ENCODE measurements at places on chromosomes 16 and 17.

GRCh38 chr16:89720551-89720812 lies 216 bp downstream of the VPS9D1 start:
- DNase-seq, result no peak

- DNase-seq, result no peak
These were observed 26.9 kb upstream of the COX10 start for GRCh38 chr17:14042411-14042810.

DNA sequence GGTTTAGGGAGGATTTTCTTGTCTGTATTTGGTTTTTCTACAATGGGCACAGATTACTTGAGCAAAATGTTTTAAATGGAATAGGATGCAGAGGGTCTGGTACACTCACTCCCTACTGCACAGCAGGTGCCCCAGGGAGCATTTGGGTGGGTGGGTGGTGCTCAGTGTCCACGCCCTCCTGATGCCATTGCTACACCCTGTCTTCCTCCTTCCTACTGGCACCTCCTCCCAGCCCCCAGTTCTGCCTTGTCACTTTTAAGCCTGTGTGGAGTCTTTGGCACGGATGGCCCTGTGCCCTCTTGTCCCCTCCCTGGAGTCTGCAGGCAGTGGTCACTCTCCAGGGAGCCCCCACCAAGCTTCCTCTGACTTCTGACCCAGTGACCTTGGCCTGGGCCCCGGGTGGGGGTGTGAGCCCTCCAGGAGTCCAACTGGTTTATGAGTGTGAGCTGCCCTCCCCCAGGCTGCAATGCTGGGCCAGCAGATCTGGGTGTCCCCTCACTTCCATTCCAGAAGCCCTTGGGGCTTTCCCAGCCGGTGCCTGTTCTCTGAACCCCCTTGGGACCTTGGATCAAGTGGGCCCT lies 15.5 kb downstream of the LLGL2 start:
- peak; percentile 24 for DNase-seq

- DNase-seq, result no peak
These were observed 77.8 kb downstream of the MYH10 start for GRCh38 chr17:8552577-8553320.

GRCh38 chr17:57211543-57211942 lies 44.8 kb upstream of the MSI2 start:
- DNase-seq, result no peak

GRCh38 chr17:58314706-58315015 lies 13.9 kb downstream of the TSPOAP1 start:
- DNase-seq, result no peak

DNA sequence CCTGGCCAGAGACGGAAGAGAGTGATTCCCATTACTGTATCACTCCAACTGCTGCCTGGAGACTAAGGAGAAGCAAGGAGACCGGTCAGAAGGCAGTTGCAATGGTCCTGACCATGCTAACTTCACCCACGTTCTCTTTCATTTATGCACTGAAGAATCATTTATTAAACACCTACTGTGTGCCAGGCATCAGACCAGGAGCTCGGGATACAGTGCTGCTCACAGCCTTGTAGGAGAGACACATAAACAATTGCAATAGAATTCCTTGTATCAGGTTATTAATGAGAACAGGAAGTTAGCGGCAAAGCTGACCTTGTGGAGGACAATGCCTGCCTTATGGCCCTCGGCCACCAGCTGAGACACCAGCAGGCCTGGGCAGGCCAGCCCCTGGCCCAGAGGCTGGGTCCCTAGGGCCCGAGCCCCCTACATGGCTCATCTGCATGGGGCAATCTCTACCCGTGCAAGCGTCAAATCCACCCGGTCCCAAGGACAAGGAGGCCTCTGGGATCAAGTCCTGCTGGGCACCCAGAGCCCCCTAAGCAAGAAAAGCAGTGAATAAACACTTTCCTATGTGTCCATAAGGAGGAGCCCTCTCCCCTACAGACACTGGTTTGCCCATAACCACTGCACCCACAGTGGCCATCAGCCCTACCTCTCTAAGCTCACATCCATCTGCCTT lies 8.6 kb upstream of the ENPP7 start:
- peak; percentile 49 for DNase-seq

DNA sequence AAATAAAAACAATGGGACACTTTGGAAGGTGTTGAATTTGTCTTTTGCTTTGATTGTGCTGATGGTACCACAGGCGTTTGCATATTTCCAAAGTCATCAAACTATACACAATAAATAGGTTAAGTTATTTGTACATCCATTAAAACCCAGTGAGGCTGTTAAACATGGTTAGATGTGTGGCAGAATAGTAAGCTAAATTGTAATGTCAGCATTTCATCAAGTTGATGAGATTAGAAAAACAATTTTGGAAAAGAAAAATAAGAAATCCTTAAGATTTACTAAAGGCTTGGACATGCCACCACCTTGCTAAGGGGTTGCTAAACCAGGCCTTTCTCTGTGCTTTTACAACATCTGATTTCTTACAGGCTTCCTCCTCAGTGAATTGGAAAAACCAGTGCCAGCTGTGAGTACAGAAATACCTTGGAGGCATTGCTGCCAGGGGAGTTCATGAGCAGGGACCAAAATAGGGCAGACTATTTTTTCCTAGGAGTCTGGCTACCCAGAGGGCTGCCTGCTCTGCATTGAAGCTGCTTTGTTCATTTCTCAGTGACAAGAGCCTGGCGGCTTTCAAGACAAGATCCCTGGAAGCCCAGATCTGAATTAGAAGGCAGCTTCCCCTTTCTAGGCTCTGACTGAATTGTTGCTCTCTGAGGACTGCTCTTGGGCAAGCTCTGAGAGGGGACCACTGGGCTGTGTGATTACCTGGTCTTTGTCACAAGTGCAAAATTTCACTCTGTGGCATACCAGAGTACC lies 43.4 kb upstream of the CA10 start:
- peak; percentile 0 for DNase-seq

- no peak for DNase-seq
These were observed 106.2 kb downstream of the CLEC16A start for GRCh38 chr16:11050536-11050935.

GRCh38 chr16:11036040-11036439 lies 91.7 kb downstream of the CLEC16A start:
- DNase-seq, result no peak

DNA sequence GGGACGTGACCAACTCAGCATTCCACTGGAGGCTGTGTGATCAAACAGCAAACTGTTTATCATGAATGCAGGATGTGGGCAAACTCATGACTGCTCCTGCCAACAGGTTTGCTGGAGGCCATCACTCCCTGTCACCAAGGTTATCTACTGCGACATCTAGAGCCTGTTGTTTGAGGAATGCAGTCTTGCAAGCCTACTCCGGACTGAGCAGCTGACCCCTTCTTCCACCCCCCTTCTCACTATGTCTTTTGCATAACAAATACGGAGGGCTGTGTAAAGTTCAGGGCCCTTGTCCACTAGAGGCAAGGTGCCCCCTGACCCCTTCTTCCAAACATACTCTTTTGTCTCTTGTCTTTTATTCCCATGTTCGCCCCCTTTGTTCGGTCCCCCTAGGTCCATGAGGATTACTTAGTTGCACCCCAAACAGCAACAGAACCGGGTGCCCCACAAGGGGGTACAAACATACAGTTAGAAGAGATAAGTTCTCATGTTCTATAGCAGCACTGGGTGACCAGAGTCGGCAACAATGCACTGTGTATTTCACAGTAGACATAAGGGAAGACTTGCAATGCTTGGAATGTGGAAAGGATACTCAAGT lies 28.7 kb downstream of the MEAK7 start:
- DNase-seq, result no peak

GRCh38 chr16:50884066-50884860 lies 142.4 kb downstream of the CYLD start:
- DNase-seq, result peak; percentile 27

DNA sequence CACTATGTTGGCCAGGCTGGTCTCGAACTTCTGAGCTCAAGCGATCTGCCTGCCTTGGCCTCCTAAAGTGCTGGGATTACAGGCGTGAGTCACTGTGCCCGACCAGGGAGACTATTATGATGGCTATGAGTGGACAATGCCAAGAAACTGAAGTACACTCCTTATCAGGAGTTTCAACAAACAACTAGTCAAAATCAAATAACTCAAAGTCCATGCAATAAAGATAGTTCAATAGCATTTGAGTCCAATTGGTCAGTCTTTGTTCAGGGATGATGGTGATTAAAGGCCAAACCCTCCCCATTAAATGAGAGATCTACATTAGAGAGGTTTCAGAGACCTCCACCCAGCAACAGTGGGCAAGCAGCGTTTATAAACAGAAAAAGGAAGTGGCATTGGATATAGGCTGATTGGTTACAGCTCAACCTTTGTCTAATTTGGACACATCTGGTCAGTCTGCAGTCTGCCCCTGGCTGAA lies 8.0 kb downstream of the CHST5 start:
- DNase-seq, result no peak

- no peak for DNase-seq
These were observed 942.1 kb downstream of the KCNJ2 start for GRCh38 chr17:71111460-71111859.

Measured in NB4 (cell line).